ENCODE measurements at places on chromosomes 11 and 22.

- no peak for DNase-seq
These were observed 309.1 kb downstream of the AASDHPPT start for GRCh38 chr11:106386519-106386918.

GRCh38 chr11:87589082-87589481, 551.3 kb downstream of the TMEM135 start:
- no peak for DNase-seq

DNA sequence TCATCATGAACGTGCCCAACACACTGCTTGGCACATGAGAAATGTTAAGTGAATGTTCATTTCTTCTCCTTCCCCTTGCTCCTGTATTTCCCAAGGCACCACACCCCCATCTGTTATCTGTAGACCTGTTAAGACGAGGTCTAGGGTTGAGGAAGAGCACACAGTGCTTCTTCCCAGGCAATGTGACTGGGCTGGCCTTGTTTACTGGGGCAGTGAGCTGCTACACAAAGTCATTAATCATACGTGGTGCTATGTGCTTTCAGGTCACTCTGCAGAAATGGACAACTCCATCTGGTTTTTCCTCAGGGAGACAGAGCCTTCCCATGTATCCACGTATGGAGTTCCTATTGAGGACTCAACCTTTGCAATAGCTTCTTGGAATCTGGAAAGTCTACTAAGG, 118.7 kb downstream of the KCNC1 start:
- DNase-seq, result no peak

- no peak for DNase-seq
These were observed 22.1 kb downstream of the YPEL1 start for GRCh38 chr22:21713428-21714058.

DNA sequence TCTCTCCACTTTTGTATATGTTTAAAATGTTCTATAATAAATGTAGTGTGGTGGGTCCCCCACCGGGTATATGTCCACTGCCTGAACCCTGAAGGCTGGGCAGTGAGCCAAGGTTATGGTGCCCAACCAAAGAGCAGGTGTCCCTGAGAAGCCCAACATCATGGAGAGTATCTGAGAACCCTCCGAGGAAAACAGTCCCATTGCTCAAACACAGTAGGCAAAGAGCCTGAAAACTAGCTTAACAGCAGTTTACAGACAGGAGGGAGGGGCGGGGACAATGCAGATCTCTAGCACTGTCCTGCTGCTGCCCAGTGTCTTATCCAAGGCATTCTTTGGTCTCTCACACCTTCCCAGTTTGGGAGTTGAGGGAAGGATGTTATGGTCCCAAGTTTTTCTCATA, 91.0 kb downstream of the TMPRSS5 start:
- DNase-seq, result no peak

DNA sequence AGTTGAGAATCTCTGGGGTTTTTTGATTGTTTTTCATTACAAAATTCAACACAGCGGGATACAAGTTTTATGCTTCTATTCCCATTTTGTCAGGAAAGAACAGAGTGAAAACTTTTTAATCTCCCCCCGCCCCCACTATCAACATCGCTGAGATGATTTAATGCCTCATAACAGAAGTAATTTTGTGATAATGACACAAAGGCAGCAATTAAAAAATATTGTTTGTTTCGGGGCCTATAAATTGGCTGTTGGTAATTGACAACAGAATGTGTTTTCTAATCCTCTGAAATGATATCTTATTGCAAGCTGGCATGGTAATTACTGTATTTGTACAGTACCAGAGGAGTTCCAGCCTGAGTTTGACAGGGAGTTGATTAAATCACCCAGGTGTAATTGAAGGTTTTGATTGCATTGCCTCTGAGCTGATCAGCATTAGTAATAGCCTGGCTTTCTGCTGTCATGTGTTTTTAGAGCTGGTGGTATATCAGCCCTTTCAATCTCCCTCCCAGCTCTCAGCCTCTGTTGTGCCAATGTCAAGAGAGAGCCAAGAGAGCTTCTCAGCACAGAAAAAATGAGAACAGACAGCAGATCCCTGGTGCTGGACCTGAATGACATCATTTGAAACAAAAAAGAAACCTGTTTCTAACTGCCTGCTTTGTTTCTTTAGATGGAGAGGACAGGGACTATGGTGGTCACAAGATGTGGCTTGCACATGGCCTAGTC, 265.1 kb downstream of the FAM76B start:
- DNase-seq, result no peak

GRCh38 chr11:33770236-33770635, 4.1 kb downstream of the FBXO3 start:
- no peak for DNase-seq

GRCh38 chr22:36204632-36205015, 3.0 kb upstream of the APOL4 start:
- no peak for DNase-seq

- DNase-seq, result no peak
These were observed 17.5 kb upstream of the MUC5B start for GRCh38 chr11:1205121-1205986.

DNA sequence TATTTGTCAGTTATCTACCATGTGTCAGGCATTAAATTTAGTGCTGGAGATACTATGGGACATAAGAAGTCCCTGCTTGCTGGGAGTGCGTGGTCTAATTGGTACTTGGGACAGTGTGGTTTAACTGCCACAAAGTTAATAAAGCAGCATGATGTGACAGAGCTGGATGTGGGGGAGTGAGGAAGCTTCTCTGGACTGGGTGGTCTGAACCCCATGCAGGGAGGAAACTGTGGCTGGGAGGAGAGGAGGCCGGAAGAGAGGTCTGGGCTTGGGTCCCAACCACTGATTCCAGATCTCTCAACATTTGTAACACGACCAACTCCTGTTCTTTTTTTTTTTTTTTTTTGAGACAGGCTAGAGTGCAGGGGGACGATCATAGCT, 37.1 kb downstream of the ST3GAL4 start:
- DNase-seq, result no peak

DNA sequence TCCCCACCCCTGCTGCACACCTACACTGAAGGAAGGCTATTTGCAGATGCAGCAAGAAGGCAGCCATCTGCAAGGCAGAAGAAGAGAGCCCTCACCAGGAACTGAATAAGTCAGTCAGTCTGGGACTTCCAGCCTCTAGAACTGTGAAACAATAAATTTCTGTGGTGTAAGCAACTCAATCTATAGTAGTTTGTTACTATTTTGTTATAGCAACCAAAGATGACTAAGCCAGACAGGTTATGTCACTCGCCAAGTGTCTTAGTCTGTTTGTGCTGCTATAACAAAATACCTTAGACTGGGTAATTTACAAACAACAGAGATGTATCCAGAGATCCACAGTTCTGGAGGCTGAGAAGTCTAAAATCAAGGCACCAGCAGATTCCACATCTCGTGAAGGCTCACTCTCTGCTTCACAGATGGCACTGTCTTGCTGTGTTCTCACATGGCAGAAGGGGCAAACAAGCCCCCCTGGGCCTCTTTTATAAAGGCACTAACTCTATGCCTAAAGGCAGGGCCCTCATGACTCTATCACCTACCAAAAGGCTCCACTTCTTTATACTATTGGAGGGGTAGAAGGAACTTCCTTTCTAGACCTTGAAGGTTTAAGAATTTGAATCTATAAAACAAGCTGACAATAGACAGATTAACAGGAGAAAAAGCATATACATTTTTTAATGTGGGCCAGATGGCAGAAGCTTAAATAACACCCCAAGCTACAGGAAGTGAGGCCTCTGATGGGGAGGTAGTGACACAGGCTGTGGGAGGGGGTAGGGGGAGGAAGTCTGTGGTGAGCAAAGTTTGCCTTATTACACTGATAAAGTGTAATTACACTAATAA, 12.3 kb downstream of the APOL6 start:
- no peak for DNase-seq

DNA sequence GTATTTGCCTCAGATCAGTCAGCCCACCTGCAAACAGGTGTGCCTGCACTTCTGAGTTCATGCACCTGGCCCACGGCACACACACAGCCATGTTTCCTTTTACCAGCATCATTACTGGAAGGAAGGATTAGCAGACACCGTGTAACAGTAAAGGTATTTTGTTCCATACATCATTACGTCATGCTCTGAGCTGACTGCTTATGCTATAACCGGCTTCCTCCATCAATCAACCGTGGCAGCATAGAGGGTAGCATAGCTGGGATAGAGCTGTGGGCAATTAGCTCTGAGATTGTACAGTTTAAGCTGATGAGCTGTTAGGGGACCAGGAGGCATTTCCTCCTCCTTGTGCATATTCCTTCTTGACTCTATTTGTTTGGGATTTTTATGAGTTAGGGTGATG, 102.4 kb downstream of the ME3 start:
- DNase-seq, result no peak

- no peak for DNase-seq
These were observed 770 bp downstream of the METTL15 start for GRCh38 chr11:28108958-28109357.

DNA sequence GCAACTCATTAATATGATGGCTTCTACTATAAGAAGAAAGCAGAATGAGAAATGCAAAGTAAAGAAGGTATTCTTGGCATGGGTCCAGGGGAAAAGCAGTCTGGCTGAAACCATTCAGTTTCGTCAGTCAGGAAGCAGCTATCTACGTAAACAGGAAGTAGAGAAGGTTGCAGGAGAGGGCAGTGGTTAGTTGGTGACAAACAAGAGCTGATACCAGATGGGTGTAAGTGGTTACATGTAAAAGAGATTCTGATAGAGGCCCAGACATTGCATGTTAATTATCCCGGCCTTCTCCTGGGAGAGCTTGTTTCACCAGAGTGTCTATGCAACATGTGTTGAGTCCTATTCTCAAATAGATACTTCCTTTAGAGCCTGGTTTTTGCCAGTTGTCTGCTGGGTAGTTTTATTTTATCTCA, 58.4 kb upstream of the PSMA1 start:
- DNase-seq, result peak; percentile 7

DNA sequence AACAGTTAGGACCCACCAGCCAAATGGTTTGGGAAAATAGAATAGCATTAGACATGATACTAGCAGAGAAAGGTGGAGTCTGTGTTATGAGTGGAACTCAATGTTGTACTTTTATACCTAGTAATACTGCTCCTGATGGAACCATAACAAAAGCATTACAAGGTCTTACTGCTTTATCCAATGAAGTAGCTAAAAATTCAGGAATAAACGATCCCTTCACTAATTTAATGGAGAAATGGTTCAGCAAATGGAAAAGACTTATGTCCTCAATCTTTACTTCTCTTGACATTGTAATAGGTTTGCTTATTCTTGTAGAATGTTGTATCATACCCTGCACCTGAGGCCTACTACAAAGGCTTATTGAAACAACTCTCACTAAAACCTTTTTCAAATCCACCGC, 50.2 kb downstream of the ZNF280B start:
- no peak for DNase-seq

GRCh38 chr22:48306785-48307510, 1520.7 kb downstream of the BRD1 start:
- no peak for DNase-seq

DNA sequence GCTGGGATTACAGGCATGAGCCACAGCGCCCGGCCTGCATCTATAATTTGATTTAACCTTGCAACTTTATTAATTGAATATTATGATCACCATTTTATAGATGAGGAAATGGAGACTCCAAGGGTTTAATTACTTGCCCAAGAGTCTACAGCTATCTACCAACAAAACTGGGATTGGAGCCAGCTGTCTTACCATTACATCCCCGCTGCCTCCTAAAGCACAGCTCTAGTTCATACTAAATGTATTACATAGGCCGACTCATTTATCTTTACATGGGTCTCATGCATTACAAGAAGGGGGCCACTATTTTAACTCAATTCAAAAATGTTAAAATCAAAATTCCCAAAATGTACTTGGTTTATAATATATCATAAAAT, 14.1 kb upstream of the TMA7B start:
- no peak for DNase-seq

- DNase-seq, result no peak
These were observed 166.3 kb upstream of the NAV2 start for GRCh38 chr11:19546325-19546724.

DNA sequence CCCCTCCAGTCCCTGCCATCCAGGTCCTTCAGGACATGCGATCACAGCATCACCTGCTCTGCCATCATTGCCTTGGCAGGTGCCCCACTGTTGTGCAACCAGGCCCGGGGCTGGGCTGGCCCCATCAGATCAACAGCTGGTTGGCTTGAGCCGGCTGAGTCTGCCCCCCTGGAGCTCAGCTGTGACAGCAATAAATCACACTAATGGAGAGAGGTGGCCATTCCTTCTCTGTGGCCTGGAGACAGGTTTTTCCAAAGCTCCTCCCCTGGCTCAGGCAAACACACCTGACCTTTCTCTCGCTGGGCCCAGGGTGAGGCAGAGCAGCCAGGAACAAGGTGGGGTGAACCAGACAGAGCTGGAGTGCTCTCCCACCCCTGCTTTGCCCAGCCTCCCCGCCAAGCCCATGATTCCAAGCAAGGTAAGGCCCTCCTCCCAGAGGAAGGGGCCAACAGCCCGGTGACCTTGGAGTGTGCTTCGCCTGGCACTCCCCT, 8.9 kb upstream of the FXYD2 start:
- no peak for DNase-seq

- no peak for DNase-seq
These were observed 12.3 kb upstream of the SPINDOC start for GRCh38 chr11:63800921-63801320.

GRCh38 chr11:134655189-134655989, 243.3 kb upstream of the B3GAT1 start:
- DNase-seq, result no peak

DNA sequence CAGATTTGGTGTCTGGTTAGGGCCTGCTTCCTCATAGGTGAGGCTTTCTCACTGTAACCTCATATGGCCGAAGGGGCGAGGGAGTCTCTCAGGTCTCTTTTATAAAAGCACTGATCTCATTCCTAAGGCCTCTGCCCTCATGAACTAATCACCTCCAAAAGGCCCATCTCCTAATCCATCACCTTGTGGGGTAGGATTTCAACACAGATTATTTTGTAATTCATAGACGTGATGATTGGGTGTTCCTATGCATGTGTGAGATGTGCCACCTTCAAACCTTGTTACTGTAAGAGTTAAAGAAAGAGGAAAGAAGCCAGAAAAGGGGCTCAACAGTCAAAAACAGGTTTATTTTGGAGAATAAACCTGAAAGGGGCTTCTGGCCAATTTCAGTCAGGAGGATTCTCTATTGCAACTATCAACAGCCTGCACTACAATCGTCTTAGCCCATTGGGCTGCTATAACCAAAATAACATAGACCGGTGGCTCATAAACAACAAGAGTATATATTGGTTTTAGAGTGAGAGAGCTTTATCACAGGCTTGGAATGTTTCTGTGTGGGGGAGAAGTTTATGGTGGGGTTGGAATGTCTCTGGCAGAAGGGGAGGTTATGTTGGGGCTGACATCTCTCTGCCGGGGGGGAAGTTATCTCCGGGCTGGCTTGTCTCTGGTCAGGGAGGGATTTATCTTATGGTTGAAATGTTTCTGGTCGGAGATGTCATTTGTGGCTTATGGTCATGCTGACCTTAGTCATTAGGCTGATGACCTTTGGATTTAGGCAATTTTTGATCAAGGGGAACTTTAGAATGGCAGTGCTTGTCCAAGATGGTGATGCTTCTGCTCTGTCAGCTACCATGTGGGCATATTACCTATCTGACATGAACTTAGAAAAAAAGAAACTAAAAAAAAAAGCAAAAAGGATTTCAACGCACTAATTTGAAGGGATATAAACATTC, 35.1 kb downstream of the CSF2RB start:
- DNase-seq, result no peak

GRCh38 chr11:47656260-47656885, 14.0 kb upstream of the MTCH2 start:
- DNase-seq, result no peak
